ENCODE measurements at places on chromosomes 7 and 10. TPM values are rescaled to one million over a fixed set of nuclear protein-coding genes. Genes with fewer than 3 reads are reported as not detected.

EPHB4 gene
- total RNA-seq: 23.9 TPM

BTAF1 gene
- 34.6 TPM for total RNA-seq

ADAM12 gene
- total RNA-seq: 0.55 TPM

STK31 gene
- total RNA-seq: 0.54 TPM

PNLIPRP1 gene
- not detected for total RNA-seq

GPR37 gene
- 2.3 TPM for total RNA-seq

OR6V1 gene
- total RNA-seq: not detected

FBXL15 gene
- 51.3 TPM for total RNA-seq

SORBS1 gene
- total RNA-seq: 921 TPM

PMS2 gene
- total RNA-seq: 9.3 TPM

ERVW-1 gene
- not detected for total RNA-seq

TMEM270 gene
- total RNA-seq: not detected

NDUFB8 gene
- total RNA-seq: 449 TPM

PAX4 gene
- total RNA-seq: not detected

NKX1-2 gene
- total RNA-seq: not detected

TRIM50 gene
- total RNA-seq: 0.71 TPM

HYAL4 gene
- not detected for total RNA-seq

PRPS1L1 gene
- total RNA-seq: not detected

VSIR gene
- 24.6 TPM for total RNA-seq

CCL26 gene
- 3.3 TPM for total RNA-seq

PAPOLB gene
- total RNA-seq: 1.1 TPM

RELN gene
- 7.5 TPM for total RNA-seq

LRIT1 gene
- not detected for total RNA-seq

POLR3A gene
- 9.7 TPM for total RNA-seq

GET4 gene
- 32.4 TPM for total RNA-seq

DKK1 gene
- 0.66 TPM for total RNA-seq

TMEM213 gene
- total RNA-seq: not detected

CFAP46 gene
- total RNA-seq: 0.41 TPM

PHYHIPL gene
- total RNA-seq: 2.0 TPM

ACTL6B gene
- 0.68 TPM for total RNA-seq

TCF7L2 gene
- 15.3 TPM for total RNA-seq

ADAM8 gene
- 0.83 TPM for total RNA-seq

CLEC2L gene
- total RNA-seq: not detected

AP5Z1 gene
- total RNA-seq: 21.6 TPM

LIPM gene
- not detected for total RNA-seq

SLC18A2 gene
- total RNA-seq: 0.55 TPM

H2AZ2 gene
- 207 TPM for total RNA-seq

SPDYE16 gene
- total RNA-seq: not detected

GIMAP5 gene
- total RNA-seq: 17.7 TPM

MRM2 gene
- 18.5 TPM for total RNA-seq

FBXL13 gene
- 3.3 TPM for total RNA-seq

VAX1 gene
- total RNA-seq: not detected

ACTR3C gene
- 2.9 TPM for total RNA-seq

ANKRD30A gene
- total RNA-seq: not detected

AFAP1L2 gene
- 26.0 TPM for total RNA-seq

Measured in sigmoid colon (tissue), 7 donors.